ENCODE measurements at places on chromosomes 7 and 10.

DNA sequence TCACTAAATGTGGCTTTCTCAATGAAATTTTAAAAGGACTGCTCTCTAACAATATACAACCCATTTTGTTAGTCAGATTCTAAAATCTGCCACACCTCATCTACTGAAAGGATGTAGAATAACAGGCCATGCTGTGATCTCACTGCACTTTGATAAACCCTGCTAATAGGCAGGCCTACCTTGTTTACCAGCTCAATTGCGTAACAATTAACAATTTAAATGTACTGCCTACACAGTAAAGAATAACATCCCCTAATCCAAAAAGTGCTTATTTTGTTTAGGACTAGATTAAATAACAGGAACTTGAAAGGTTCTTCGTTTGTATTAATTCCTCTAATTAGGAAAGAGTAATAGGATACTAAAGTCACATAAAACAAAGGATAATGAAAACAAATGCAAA lies 4.5 kb downstream of the SRI start:
- DNase-seq: no peak

DNA sequence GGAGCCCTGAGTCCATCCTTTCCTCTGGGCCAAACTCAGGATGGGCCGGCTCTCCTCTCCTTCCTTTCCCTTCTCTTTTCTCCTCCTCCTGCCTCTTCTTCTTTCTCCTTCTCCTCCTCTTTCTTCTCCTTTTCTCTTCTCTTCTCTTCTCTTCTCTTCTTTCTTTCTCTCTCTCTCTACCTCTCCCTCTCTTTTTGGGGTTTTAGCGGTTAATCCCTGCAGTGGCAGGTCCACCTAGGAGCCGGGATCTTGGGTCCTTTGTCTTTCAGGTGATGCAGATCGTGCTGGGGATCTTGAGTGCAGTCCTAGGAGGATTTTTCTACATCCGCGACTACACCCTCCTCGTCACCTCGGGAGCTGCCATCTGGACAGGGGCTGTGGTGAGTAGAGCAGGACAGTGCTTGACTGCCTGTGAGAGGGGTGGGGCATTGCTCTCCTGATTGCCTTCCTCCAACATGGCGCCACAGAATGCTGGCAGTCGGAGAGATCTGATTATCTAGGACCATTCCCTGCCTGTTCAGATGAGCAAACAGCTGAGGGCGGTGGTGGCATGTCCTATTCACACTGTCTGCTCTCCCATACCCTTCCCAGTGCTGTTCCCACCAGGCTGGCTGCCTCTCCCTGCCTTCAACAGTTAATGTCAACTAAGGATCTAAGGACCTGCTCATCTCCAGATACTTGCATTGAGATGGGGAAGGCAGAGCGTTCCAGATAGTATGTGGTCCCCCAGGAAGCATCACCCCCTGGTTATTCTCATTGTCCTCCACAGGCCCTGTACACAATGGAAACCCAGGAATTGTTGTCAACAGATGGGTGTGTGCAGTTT lies 1.6 kb downstream of the TMEM176A start:
- DNase-seq: no peak

DNA sequence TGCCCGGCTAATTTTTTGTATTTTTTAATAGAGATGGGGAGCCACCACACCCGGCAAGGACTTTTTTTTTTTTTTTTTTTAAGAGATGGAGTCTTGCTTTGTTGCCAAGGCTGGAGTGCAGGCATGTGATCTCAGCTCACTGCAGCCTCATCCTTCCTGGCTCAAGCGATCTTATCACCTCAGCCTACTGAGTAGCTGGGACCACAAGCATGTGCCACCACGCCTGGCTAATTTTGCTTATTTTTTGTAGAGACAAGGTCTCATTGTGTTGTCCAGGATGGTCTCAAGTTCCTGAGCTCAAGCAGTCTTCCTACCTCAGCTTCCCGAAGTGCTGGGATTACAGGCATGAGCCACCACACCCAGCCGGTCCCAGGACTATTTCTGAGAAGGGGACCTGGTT lies 9.3 kb upstream of the MCU start:
- DNase-seq: no peak

DNA sequence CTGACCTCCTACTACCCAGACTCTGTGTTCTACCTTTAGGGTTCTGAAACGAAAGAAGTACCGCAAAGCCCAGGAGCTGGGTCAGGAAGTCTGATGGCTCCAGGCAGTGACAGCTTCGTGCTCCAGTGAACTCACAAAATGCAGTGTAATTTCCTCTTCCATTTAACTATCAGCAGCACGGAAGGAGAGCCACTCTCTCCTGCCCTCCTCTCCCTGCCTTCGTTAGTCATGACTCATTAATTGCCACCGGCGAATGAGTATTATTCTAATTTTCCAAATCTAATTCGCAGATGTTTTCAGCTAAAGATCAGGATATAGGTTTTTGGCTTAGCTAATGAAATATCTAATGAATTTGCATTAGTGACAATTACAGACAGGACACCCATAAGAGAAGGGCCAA lies 1262.0 kb downstream of the TYW1 start:
- DNase-seq: no peak

GRCh38 chr7:23346316-23346715 lies 47.2 kb downstream of the MALSU1 start:
- DNase-seq: no peak

- DNase-seq: no peak
Observed at GRCh38 chr10:2938869-2939268, 128.5 kb upstream of the PFKP start.

- no peak for DNase-seq
Observed at GRCh38 chr7:127322832-127323493, 69.5 kb downstream of the ZNF800 start.

DNA sequence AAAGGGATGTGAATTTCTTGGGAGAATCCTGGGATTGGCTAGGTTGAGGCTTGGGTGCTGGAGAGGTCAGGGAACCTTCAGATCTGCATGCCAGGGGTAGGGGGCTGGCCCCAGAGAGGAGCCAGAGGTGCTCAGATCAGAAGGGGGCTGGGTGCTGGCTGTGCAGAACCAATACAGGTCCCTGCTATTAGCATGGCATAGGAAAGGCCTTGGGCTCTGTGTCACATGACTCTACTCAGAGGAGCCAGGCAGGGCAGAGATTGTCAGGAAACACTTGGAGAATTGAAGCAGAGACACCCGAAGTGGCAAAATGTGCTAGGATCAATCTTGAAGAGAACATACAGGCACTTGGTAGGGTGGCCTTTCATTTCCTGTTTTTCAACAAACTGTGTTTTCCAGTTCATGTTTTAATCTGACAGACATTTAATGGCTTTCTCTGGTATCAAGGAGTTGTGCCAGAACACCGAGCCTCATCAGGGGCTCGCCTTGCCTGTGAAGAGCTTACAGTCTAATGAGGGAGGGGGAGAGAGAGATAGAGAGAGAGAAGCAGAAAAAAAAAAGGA lies 498.9 kb downstream of the RPS24 start:
- DNase-seq: no peak

DNA sequence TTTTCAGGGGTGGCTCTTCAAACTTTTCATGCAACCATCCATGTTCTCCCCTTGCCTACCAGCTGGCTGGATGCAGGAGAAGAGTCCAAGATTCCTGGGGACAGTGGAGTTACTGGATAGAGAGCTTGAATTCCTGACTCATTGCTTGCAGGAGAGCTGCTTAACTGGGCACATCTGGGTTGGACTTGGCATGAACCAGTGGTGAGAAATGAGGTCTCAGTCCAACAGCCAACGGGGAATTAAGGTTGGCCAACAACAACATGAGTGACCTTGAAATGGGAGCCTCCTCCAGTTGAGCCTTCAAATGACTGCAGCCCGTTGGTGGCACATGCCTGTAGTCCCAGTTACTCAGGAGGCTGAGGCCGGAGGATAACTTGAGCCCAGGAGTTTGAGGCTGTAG lies 58.1 kb upstream of the OPN4 start:
- DNase-seq: no peak

DNA sequence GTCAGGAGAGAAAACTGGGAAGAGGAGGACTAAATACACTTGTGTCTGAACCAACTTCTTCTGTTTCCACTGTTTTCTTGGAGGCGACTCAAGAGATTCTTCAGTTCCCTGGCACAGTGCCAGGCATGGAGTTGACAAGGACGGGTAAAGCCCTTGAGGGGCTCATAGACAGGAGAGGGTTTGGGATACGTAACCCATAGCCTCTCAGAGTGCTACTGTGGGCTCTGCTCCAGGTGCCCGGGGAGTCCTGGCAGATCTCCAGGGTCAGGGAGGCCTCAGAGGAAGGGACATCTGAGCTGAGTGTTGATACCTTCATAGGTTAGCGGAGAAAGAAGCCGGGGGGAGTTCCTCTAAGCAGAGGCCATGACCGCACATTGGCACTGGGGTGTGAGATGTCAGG lies 42.0 kb downstream of the GALNT17 start:
- no peak for DNase-seq

GRCh38 chr10:75043256-75044131 lies 68.0 kb upstream of the SAMD8 start:
- DNase-seq: peak; percentile 49

- DNase-seq: no peak
Observed at GRCh38 chr10:131805696-131806095, 95.1 kb upstream of the PPP2R2D start.

- DNase-seq: no peak
Observed at GRCh38 chr7:75951506-75951905, 36.6 kb downstream of the POR start.

DNA sequence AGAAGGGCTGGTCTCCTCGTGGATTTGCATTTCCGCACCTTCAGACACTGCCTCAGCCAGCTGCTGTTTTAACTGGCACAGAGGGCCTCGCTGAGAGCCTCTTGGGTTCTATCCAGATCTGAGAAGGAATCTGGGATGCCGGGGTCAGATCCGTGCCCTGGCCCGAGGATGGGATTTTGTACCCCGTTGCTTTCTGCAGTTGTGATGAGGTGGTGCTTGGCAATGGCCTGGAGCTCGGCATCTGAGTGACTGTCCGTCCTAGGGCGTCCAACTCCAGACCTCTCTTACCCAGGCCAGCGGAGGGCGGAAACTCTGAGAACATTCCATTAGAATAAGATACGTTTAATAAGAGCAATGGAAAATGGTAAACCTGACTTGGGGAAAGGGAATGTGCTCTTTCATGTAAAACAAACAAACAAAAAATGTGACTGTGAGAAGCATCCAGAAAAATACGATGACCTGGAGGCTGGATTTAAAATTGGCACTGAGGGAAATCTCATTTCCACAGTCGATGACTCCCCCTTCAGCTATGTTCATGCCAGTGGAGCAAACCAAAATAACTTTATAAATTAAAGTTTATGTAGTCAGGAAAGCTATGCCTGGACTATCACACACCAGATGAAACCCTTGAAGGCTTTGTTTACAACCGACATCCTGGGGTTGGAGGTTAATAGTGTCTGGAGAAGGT lies 39.6 kb downstream of the GRK5 start:
- DNase-seq: no peak

DNA sequence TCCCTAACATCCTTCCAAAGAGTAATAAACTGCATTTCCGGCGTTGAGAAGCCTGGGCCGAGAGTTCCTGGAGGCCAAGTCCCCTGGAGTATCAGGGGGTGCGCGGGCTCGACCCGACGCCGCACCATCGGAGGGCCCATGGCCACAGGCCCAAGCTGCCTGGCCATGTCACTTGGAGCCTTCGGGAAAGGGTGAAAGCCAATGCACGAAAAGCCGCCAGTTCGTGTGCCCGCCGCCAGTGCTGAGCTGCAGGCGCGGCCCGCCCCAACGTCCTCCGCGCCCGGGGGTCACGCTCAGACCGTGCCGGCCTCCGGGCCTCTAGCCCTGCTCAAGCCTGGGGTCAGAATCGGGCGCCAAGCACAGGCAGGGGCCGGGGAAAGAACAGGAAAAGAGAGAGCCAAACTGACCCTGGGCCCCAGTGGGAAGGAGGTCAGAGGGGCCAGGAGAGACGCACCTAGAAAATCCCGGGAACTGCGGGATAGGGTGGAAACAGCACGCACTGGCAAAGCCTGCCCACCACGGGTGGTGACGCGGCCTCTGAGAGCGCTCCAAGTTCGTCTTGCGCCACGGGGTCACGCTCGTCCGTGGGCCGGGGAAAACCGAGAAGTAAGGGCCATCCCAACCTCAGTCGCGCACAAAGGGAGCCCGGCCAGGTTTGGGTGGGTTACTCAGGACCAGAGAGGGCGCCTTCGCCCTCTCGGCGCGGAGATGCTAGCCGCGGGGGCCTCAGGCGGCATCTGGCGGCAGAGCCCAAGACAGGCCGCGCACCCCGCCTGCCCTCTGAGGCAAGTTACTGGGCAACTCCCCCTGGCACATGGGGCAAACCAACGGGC lies 4.2 kb upstream of the EBF3 start:
- DNase-seq: no peak

DNA sequence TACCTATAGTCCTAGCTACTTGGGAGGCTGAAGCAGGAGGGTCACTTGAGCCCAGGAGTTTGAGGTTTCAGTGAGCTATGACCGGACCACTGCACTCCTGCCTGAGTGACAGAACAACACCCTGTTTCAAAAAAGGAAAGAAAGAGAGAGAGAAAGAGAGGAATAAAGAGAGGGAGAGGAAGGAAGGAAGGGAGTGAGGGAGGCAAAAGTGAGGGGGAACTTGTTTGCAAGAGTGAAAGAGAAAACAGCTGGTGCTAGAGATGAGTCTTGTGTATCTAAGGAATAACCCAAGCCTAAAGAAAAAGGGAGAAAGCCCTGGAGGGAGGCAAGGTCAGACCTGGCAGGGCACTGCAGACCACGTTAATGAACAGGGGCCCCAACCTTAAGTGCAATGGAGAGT lies 4.8 kb upstream of the NT5C2 start:
- no peak for DNase-seq

DNA sequence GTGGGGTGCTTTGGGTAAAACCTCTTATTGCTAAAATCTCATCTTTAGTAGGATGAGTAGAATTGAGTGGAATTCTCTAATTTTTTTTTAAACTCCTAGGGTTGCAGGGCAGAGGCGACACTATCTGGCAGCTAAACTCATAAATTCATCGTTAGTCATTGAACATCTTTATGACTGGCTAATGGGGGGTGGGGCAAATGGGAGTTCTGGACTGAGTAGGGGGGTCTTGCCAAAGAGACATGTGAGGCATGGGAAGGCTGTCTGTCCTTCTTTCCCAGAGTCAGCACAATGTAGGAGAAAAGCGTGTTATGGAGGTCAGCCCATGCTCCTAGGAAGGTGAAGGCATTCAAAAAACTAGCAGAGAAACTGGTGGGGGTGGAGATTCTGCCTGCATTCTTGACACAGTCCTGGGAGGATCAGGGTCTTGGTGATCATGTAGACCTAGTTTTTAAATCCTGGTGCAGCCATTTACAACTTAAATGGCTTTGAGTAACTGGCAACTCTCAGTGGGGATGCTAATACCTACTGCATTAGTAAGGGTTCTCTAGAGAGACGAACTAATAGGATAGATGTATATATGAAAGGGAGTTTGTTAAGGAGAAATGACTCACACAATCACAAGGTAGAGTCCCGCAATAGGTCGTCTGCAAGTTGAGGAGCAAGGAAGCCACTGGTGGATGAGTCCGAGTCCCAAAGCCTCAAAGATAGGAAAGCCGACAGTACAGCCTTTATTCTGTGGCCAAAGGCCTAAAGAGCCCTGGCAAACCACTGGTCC lies 47.7 kb downstream of the EMX2 start:
- no peak for DNase-seq

GRCh38 chr10:34187201-34187600 lies 627.9 kb downstream of the PARD3 start:
- DNase-seq: no peak

Data from T-helper 2 cell treated with Interferon-gamma antibody and Interleukin-4, amounts not matched to agents 5 μg/mL and 100 μg/mL, for 36 hours (primary cell).